ENCODE measurements at places on chromosomes 12 and 14. TPM values are rescaled to one million over a fixed set of nuclear protein-coding genes. Genes with fewer than 3 reads are reported as not detected.

- no peaks in the 10 kb centered on the region for H3K27me3 ChIP-seq
- DNase-seq = no peak
- no peak overlapping the region for H3K27ac ChIP-seq
- H3K36me3 ChIP-seq = no peaks in the 10 kb centered on the region
Measured at GRCh38 chr14:55450124-55450523, 9.7 kb upstream of the TBPL2 start.

GRCh38 chr12:24595652-24596235, 353.2 kb downstream of the BCAT1 start:
- H3K4me3 ChIP-seq = no peak overlapping the region
- H3K27ac ChIP-seq = no peak overlapping the region
- no peak for DNase-seq
- no peaks in the 10 kb centered on the region for H3K27me3 ChIP-seq
- H3K4me1 ChIP-seq = no peaks in the 10 kb centered on the region

- no peak overlapping the region for H3K4me3 ChIP-seq
- H3K4me1 ChIP-seq = no peaks in the 10 kb centered on the region
- H3K27me3 ChIP-seq = no peaks in the 10 kb centered on the region
- no peaks in the 10 kb centered on the region for H3K36me3 ChIP-seq
- H3K27ac ChIP-seq = no peak overlapping the region
Measured at GRCh38 chr12:131636940-131637750, 73.7 kb upstream of the SFSWAP start.

DNA sequence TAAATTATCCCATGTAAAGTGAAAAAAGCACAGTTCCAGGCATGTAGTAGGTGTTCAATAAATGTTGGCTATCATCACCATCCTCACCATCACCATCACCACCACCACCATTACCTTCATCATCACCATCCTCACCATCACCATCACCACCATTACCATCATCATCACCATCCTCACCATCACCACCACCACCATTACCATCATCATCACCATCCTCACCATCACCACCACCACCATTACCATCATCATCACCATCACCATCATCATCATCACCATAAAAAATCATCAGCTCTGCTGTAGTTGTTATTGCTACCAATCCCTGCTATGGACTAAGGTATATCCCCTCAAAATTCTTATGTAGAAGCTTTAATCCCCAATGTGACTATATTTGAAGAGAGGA, 15.1 kb downstream of the ISCU start:
- H3K27me3 ChIP-seq = no peaks in the 10 kb centered on the region
- no peaks in the 10 kb centered on the region for H3K36me3 ChIP-seq
- H3K4me1 ChIP-seq = peaks cover 3% of the 10 kb centered on the region
- no peak overlapping the region for H3K27ac ChIP-seq

DNA sequence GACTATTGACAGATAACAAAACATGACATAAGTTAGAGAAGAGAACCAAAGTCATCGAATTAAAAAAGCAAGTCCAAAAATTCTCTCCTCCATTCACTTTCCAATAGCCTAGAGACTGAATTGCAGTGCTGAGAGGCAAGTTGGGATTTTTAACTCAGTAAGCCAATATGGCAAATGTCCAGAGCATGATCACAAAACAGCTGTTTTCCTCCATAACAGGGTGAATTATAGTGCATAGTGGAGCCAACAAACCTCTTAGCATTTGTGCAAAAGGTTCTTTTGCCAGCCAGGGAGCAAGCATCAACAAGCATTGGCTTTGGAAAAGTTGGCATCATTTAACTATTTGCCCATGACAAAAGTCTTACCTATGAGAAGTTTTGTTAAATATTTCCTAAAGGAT, 458.8 kb upstream of the NOVA1 start:
- H3K36me3 ChIP-seq = no peaks in the 10 kb centered on the region
- no peaks in the 10 kb centered on the region for H3K27me3 ChIP-seq
- DNase-seq = no peak
- no peak overlapping the region for H3K27ac ChIP-seq
- no peak overlapping the region for H3K4me3 ChIP-seq

- no peaks in the 10 kb centered on the region for H3K27me3 ChIP-seq
- peak overlapping the region; percentile 88 for H3K27ac ChIP-seq
- peaks cover 50% of the 10 kb centered on the region for H3K36me3 ChIP-seq
- H3K4me1 ChIP-seq = peaks cover 17% of the 10 kb centered on the region
- peak overlapping the region; percentile 87 for H3K4me3 ChIP-seq
Measured at GRCh38 chr14:20455355-20456300, 602 bp downstream of the APEX1 start.

DNA sequence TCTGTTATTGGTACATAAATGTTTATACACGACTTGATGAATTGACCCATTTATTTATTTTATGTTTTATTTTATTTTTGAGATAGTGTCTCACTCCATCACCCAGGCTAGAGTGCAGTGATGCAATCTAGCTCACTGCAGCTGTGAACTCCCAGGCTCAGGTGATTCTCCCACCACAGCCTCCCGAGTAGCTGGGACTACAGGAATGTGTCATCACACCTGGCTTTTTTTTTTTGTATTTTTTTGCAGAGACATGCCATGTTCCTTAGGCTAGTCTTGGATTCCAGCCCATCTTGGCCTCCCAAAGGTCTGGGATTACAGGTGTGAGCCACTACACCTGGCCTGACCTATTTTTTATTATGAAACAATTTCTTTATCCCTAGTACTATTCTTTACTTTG, 355.0 kb upstream of the PRICKLE1 start:
- H3K27me3 ChIP-seq = no peaks in the 10 kb centered on the region
- no peaks in the 10 kb centered on the region for H3K4me1 ChIP-seq
- no peak overlapping the region for H3K4me3 ChIP-seq
- no peak overlapping the region for H3K27ac ChIP-seq

DNA sequence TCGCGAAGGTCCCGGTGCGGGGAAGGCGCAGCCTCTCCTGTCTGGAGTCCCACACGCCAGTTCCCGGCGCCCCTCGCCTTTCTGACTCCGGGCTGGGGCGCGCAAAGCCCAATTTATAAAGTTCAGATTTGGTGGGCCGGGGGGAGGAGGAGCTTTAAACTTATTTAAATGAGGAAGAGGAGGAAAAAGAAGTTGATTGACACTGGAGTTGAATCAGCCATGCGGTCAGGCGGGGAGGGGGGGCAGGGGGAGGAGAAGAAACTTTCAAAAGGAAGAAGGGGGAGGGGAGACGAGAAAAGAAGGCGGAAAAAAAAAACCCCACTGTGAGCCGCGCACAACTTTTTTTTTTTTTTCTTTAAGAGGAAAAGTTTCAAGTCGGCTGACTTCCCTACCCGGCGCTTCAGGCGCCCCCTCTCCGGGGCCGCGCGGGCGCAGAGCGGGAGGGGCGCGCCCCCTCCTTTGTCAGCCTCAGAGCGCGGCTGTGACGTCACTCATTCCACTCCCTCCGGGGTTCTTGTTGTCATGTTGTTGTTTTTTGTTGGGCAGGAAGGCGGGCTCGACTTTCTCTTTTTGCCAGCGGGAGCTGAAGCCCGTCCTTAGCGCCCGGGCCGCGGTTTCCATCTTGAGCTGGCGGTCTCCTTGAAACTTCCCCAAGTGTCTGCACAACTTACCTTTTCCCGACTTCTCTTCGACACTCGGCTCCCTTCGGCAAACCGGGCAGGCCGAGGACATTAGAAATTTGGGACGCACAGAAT, at the start of gene ZFP36L1:
ZFP36L1 (minus strand) TSS at position 89 of the 755 bp plus-strand sequence. CDS start 129 bp downstream, outside the sequence.
- H3K36me3 ChIP-seq = peaks cover 7% of the 10 kb centered on the region
- peaks cover 11% of the 10 kb centered on the region for H3K4me1 ChIP-seq
- peak; percentile 98 for DNase-seq
- H3K27ac ChIP-seq = peak within 1 kb of the TSS; percentile 100
- no peaks in the 10 kb centered on the region for H3K27me3 ChIP-seq
- H3K4me3 ChIP-seq = peak within 1 kb of the TSS; percentile 99

GRCh38 chr14:93957333-93957710, 19.0 kb downstream of the ASB2 start:
- no peak for DNase-seq
- H3K27ac ChIP-seq = no peak overlapping the region
- H3K4me3 ChIP-seq = no peak overlapping the region
- no peaks in the 10 kb centered on the region for H3K36me3 ChIP-seq
- H3K4me1 ChIP-seq = peaks cover 4% of the 10 kb centered on the region

- no peak overlapping the region for H3K4me3 ChIP-seq
- H3K27me3 ChIP-seq = no peaks in the 10 kb centered on the region
- peaks cover 3% of the 10 kb centered on the region for H3K4me1 ChIP-seq
- no peak for DNase-seq
- H3K36me3 ChIP-seq = no peaks in the 10 kb centered on the region
- H3K27ac ChIP-seq = no peak overlapping the region
Measured at GRCh38 chr12:30026621-30027234, 243.0 kb upstream of the TMTC1 start.

GRCh38 chr12:107134558-107134957, 41.2 kb upstream of the CRY1 start:
- no peaks in the 10 kb centered on the region for H3K36me3 ChIP-seq
- H3K4me1 ChIP-seq = no peaks in the 10 kb centered on the region
- H3K4me3 ChIP-seq = no peak overlapping the region
- DNase-seq = no peak
- H3K27ac ChIP-seq = no peak overlapping the region

DNA sequence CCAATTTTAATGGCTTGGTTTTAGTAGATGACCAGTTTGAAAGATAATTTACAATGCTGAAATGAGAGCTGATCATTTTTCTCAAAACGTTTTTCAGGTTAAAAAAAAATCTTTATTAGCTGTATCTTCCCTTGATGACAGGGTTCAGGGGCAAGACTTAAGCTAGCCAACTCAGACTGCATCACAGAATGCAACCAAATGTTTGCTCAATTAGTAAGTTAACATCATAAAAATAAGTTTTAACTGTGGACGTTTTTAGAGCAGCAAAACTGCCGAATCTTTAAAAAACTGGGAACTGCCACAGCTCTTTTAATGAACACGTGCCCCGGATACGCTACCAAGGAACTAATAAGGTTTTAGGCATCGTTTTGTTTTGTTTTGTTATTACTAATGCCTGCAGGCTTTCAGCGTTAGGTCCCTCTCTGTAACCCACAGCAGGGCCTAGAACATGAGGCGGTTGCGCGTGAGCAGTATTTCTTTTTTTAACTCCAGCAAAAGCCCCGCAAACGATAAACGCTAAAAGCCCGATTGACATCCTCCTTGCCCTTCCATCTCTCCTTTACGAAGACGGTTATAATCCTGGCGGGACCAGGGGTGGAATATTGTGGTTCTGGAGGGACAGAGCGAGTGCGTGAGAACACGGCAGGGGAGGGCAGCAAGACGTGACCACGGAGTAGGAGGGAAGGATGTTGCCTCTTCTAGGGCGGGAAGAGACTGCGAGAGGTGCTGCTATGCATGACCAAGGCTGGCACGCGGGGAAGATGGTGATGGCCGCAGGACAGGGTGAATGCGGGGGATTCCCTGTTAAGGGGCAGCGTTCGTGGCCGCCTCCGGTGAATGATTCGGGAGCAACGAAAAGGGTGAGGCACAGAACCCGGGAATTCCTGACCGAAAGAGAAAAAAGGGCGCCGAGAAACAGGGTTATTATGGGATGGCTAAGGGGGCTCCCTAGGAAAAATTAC, 652 bp downstream of the SUPT16H start:
- no peaks in the 10 kb centered on the region for H3K36me3 ChIP-seq
- H3K4me1 ChIP-seq = no peaks in the 10 kb centered on the region
- peak; percentile 74 for DNase-seq
- peak overlapping the region; percentile 61 for H3K27ac ChIP-seq
- H3K27me3 ChIP-seq = no peaks in the 10 kb centered on the region
- H3K4me3 ChIP-seq = peak overlapping the region; percentile 97

DNA sequence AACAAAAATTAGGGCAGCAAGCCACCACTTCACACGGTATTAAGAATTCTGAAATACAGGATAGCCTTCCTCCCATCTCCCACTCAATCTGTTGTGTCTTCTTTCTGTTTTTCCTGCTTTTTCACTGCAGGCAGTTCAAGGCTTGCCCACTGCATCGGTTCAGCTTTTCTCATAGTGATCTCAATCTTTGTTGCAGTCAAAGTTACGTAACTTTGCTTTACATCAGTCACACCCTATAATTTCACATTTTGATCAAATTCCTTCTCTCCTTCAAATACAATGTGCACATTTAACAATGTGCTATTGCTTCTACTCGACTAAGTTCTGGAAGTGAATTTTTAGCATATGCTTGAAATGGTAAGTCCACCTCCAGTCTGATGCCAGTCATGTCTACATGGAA, 217.6 kb downstream of the EFCAB11 start:
- no peaks in the 10 kb centered on the region for H3K4me1 ChIP-seq
- H3K27me3 ChIP-seq = no peaks in the 10 kb centered on the region
- H3K36me3 ChIP-seq = no peaks in the 10 kb centered on the region
- no peak overlapping the region for H3K4me3 ChIP-seq
- H3K27ac ChIP-seq = no peak overlapping the region

GRCh38 chr12:121651320-121651719, 18.1 kb downstream of the MORN3 start:
- no peaks in the 10 kb centered on the region for H3K36me3 ChIP-seq
- no peaks in the 10 kb centered on the region for H3K27me3 ChIP-seq
- H3K27ac ChIP-seq = no peak overlapping the region
- no peak overlapping the region for H3K4me3 ChIP-seq

DNA sequence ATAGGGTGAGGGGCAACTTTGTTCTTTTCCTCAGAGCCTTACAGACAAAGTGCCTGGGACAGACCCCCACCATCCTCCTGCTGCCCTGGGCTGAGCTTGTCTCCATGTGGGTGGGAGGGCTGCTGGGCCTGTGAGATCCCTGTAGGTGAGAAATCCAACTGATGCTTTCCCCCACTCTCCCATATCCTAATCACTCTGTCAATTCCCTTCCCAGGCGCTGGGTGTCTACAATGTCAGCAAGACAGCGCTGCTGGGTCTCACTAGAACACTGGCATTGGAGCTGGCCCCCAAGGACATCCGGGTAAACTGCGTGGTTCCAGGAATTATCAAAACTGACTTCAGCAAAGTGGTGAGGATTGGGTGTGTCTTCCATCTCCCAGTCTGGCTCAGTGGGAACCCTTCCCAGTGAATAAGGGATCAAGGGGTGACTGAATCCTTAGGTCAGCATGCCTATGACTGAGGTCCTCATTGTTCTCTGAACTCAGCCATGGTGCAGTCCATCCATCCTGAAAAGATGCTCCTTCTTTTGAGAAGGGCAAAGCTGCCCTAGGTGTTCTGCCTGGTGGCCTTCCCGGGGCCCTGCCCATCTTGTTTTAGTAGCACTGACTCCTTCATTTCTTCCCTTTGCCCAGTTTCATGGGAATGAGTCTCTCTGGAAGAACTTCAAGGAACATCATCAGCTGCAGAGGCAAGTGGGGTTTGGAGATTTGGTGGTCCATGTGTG, 8.2 kb downstream of the DHRS2 start:
- H3K27ac ChIP-seq = no peak overlapping the region
- H3K4me3 ChIP-seq = no peak overlapping the region
- DNase-seq = no peak
- no peaks in the 10 kb centered on the region for H3K36me3 ChIP-seq
- no peaks in the 10 kb centered on the region for H3K27me3 ChIP-seq

Gene SLC8A3
- total RNA-seq = 0.98 TPM

Gene DLK1
- total RNA-seq = not detected

Gene DIABLO
- 43.7 TPM for total RNA-seq

Gene VRTN
- not detected for total RNA-seq

All from kidney (tissue), 22 donors.